ENCODE measurements at places on chromosomes 3 and 15.

DNA sequence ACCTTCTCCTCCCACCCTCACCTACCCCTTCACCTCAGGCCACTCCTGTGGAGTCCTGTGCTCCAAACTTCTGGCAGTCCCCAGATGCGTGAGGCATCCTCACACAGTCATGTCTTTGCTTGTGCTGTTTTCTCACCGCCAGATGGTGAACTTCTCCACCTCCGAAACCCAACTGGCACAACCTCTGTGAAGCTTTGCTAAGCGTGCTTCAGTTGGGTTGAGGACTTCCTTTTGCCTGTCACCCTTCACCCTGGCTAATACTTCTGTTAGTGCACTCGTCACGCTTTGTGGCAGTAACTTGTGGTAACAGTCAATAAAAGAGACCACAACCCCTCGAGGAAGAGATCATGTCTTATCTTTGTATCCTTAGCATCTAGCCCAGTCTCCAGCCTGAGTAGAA, 42.0 kb upstream of the SKOR1 start:
- DNase-seq, result no peak

DNA sequence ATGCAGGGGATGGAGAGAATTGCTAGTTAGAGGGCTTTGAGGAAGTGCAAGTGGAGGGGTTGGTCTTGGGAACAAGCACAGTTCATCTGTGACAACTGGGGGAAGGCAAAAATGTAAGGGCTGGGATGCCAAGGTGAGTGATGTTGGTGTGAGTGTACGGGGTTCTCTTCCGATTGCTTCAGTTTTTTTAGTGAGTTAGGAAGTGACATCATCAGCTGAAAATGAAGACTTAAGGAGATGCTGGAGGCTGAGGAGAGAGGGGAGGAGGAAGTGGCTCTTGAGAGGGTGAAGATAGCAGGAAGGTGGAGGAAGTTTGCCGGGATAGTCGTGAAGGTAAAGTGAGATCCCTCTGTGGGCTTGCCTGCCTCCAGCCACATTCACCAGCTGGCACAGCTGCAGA, 12.7 kb downstream of the TICRR start:
- DNase-seq, result no peak

DNA sequence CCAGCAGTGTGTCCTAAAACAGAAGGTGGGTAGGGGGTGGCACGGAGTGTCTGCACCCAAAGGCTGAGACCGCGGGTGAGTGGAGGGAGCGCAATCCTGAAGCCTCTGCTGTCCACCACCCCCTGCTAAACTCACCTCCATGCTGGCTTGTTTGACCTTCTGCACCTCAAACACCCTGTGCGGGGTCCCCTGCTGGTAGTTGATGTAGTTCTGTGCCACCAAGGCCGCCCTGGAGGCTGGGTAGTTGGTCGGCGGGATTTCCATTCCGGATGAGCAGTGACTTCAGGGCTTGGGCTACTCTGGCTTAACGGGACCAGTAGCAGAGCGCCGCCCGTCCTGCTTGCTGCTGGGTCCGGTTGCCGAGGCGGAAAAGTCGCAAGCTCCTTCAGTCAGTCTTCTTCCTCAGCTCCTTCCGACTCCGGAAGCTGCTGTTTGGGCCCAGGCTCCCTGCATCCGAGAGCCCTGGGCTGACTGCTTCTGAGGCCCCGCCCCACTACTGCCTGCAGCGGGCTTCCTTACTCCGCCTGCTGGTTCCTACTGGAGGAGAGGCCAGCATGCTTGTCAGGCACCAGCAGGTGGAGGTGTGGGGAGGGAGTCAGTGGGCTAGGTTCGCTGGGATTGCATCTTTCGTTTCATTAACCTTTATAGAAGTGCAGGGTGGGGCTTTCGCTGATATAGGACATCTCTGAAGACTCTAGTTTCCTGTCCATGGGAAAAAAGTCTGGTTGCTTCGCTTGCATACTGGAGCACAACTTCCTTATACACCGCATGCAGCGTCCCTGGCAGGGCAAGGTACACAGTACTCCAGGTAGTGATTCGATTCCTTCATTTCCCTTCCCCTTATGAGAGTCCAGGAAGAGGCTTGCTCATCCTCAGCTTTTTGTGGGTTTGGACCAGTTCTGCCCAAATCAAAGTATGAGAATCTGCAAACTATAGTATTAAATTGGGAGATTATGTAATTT, at the start of gene LXN:
Gene LXN, minus strand, starts transcription at position 434 of the 962 bp plus-strand sequence. Its CDS starts 170 bp downstream, at position 264.
- DNase-seq, result peak; percentile 71

GRCh38 chr3:169034401-169034800, 629.1 kb downstream of the MECOM start:
- no peak for DNase-seq

- DNase-seq, result peak; percentile 38
These were observed 18.2 kb downstream of the FAN1 start for GRCh38 chr15:30921781-30922479.
